ENCODE measurements at places on chromosomes 2 and 18. TPM values are rescaled to one million over a fixed set of nuclear protein-coding genes. Genes with fewer than 3 reads are reported as not detected.

The SERPINB5 gene
- total RNA-seq, result not detected

The DQX1 gene
- total RNA-seq, result 0.96 TPM

The STARD6 gene
- not detected for total RNA-seq

The SPATS2L gene
- 5.7 TPM for total RNA-seq

The SERPINB12 gene
- total RNA-seq, result not detected

The SMPD4 gene
- 75.8 TPM for total RNA-seq

The FSIP2 gene
- not detected for total RNA-seq

The C2orf66 gene
- not detected for total RNA-seq

The KLHL30 gene
- total RNA-seq, result not detected

The FAM237A gene
- not detected for total RNA-seq

The REEP1 gene
- 0.25 TPM for total RNA-seq

The LGALSL gene
- 3.9 TPM for total RNA-seq

The CAPN14 gene
- 0.69 TPM for total RNA-seq

The MOGAT1 gene
- not detected for total RNA-seq

The CBLN2 gene
- total RNA-seq, result not detected

The TNFAIP6 gene
- not detected for total RNA-seq

The LCT gene
- 0.29 TPM for total RNA-seq

The RPRM gene
- 0.20 TPM for total RNA-seq

The SERPINB3 gene
- total RNA-seq, result not detected

The DOK6 gene
- not detected for total RNA-seq

The ANXA4 gene
- total RNA-seq, result 17.5 TPM

The EHD3 gene
- 0.54 TPM for total RNA-seq

The LONRF2 gene
- total RNA-seq, result 0.04 TPM

The SP9 gene
- total RNA-seq, result not detected

The SPC25 gene
- total RNA-seq, result 32.0 TPM

The TMEM200C gene
- not detected for total RNA-seq

The SLC9A2 gene
- total RNA-seq, result 0.05 TPM

The GALNT5 gene
- total RNA-seq, result not detected

The SERPINB13 gene
- total RNA-seq, result not detected

The TPO gene
- total RNA-seq, result not detected

The NEU2 gene
- total RNA-seq, result not detected

The LOXL3 gene
- 0.38 TPM for total RNA-seq

The MC2R gene
- not detected for total RNA-seq

The SIX3 gene
- not detected for total RNA-seq

The C2orf80 gene
- total RNA-seq, result not detected

The CD28 gene
- total RNA-seq, result 97.3 TPM

The TUBA4B gene
- not detected for total RNA-seq

The VIL1 gene
- not detected for total RNA-seq

The SRD5A2 gene
- not detected for total RNA-seq

The IL36A gene
- not detected for total RNA-seq

The DCDC2C gene
- not detected for total RNA-seq
